ENCODE measurements at places on chromosomes 11 and 22. TPM values are rescaled to one million over a fixed set of nuclear protein-coding genes. Genes with fewer than 3 reads are reported as not detected.

GRCh38 chr11:76215941-76216340, 9.6 kb upstream of the WNT11 start:
- peak; percentile 27 for DNase-seq

- DNase-seq, result no peak
These were observed 51.1 kb upstream of the PARVG start for GRCh38 chr22:44129619-44129976.

NOL12 gene
- 14.3 TPM for total RNA-seq

DNA sequence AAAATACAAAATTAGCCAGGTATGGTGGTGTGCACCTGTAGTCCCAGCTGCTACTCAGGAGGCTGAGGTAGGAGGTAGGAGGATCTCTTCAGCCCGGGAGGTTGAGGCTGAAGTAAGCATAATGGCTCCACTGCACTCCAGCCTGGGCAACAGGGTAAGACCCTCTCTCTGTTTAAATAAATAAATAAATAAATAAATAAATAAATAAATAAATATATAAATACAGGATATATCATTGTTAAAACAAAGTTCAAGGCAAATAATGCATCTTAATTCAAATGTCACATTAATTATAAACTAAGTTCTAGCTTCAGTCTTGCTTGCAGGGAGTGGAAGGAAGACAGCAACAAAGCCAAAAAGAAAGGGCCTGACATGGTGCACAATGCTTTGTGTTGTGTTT, 44.5 kb upstream of the PANX1 start:
- no peak for DNase-seq

Data from Right ventricle myocardium superior (tissue), 1 donor.